ENCODE measurements at places on chromosomes 3 and 15. TPM values are rescaled to one million over a fixed set of nuclear protein-coding genes. Genes with fewer than 3 reads are reported as not detected.
A peak's percentile ranks its signal among the peaks of the same experiment; 100 is the strongest.

DNA sequence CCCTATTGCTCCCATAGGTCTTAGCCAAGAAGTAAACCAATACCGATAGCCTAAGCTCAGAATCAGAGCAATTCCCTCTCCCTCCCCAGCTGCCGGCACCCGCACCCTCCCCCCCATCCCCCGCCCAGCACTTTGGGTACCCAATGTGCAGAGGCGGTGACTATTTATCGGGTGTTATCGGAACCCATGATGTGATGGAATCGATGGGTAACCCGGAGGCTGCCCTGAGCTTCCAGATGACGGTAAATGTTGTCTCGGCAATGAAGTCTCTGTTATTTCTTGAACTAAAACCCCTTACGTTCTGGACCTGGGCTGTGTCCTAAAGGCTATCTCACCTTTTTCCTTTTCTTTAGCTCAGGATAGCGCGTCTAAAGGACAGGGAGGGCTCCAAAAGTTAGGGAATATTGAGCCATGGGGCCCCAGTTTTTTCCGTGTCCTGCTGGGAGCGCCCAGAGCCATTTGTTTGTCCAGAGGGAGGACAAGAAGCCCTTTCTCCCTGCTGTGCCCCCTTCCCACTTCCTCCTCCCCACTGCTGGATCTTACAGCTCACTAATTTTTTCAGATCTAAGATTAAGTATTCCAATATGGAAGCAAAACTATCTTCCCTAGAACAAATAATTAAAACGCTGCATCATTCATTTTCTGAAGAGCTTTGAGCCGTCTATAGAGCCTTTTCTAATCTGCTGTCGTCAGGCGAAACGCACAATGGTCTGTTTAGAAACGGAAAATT, 1.5 kb downstream of the SLITRK3 start:
- DNase-seq, result no peak

The GP9 gene
- total RNA-seq, result 0.49 TPM

The VGLL3 gene
- total RNA-seq, result 53.1 TPM

DNA sequence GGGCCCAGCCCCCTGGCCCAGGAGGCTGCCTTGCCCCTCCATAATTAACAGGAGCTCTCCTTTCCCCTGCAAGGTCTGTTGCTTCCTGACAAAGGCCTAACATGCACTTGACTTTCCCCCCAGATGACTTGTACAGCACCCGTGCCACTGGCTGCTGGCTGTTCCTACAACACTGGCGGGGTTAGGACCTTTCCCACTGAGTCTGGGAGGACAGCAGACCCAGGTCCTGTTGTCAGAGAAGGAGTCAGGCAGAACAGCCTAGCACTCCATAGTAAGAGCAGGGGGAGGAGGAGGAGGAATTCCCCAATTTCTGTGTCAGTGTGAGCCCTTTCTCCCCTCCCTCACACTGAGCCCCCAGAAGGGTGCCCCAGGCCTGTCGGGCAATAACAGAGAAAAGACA, 99.2 kb downstream of the CORO2B start:
- DNase-seq, result no peak

The CRYGS gene
- 0.99 TPM for total RNA-seq

The MYO5C gene
- 8.0 TPM for total RNA-seq

The IL17RD gene
- 18.3 TPM for total RNA-seq

DNA sequence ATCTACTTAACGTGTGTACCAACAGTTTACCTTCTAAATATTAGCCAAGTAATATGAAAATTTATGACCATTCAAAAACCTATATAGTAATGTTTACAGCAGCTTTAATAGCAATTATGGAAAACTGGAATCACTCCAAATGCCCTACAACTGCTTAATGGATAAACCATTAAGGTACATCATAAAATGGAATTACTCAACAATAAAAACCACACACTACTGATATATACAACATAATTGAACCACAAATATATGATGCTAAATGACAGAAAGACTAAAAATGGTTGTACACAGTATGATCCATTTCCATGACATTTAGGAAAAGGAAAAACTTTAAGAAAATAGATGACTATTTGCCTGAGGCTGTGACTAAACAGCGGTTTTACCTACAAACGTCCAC, 467.1 kb upstream of the EPHA6 start:
- no peak for DNase-seq

- no peak for DNase-seq
Measured at GRCh38 chr3:153290268-153291015, 128.4 kb downstream of the RAP2B start.

The SKOR1 gene
- 0.10 TPM for total RNA-seq

DNA sequence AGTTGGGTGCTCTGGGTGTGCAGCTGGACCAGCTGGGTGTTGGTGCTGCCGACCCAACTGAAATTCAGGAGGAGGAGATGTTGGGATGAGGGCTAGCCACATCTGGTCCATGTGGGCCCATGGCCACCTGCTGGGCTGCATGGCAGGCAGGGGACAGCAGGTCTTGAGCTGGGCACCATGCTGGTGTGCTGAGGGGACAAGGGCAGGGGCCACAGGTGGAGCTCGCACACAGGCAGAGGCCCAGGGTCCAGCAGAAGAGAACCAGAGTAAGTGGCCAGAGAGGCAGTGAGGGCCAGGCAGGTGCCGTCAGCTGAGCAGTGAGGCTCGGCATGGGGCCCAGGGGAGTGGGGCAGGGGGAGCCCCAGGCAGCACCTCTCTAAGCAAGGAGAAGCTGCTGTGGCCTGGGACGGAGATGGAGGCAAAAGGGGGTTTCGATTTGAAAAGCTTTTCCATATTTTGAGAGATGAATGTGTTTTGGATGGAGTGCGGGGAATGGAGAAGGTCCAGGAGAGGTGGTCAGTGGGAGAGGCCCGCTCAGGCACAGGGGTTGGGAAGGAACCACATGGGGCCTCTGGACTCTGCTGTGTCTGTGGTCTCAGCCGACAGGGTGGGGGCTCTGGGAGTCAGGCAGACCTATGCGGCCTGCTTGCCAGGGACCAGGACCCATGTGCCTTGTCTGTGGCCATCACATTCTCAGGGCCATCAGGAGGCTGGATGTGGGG, 30.5 kb upstream of the PLXNA1 start:
- DNase-seq, result no peak

DNA sequence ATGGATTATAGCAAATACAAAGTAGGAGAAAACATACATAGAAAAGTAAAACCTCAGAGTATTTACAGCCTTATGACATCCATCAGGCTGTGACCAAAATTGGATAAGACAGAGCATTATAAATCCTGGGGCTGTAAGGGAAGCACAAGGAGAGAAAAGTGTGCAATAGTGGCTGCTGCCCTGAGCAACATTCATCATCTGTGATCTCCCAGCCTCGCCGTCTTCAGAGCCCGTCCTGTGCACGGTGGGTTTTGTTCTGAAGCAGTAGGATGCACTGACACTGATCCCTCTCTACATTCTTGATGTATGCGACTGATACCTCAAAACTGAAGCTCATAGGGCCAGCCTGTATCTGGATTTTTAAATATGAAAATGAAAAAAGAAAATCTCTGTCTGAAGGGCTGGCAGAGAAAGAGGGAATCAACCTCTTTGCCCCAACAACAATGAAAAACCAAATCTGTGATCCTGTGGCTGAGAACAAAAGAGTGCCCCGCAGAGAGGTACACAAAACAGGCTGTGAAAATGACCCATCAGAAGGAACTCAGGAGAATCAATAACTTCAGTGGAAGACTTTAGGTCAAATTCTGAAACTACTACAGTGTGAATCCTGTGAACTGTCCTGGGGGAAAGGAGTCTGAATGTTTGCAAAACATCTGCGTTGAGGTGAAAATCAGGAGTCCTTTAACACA, 8.2 kb upstream of the RTP4 start:
- no peak for DNase-seq

The A4GNT gene
- total RNA-seq, result not detected

The ALS2CL gene
- 21.0 TPM for total RNA-seq

The TM4SF4 gene
- not detected for total RNA-seq

DNA sequence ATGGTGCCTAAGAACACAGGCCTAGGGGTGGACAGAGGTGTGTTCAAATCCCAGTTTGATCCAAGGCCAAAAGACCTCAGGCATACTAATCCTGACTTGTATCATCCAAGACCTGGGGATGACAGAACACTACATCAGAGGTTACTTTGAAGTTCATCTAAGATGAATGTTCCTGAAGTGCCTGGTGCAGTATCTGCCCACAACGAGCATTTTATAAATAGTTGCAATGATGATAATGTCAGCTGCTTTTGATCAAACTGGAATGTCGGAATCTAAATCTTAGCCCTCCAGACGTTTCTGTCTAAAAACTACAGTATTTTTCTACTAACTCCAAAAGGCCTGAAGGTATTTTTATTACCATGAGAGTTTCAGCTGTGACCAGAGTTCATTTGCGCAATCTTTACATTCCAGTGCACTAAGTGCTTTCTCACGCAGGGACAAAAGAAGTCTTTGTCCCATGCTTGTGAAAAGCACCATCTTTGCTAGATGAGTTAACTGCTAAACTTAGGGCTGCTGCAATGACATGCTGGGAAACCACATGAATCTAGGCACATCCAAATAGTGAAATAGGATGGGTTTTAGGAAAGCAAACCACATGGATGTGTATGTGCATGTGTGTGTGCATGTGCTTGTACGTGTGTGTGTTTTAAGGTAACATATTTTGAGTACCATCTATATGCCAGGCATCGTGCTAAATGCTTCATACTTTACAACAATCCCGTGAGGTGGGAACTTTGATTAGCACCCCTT, 18.1 kb downstream of the ANXA2 start:
- peak; percentile 88 for DNase-seq

The GPR27 gene
- total RNA-seq, result 5.2 TPM

DNA sequence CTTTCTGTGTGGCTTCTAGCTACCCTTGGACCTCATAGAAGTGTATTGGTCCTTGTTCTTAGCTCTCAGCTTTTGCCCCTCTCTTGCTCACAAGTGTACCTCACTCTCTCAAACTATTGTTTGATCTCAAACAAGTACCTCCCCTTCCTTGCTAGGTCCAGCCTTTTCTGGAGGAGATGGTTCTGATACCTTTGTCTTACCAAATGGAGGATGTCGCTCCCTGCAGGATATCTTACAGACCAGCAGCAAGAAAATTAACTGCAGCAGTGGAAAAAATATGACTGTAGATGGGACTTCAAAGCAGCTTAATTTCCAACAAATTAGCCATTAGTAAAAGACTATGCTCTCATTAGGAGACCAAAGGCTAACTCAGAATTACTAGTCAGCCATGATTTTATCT, 388.1 kb upstream of the ROBO2 start:
- DNase-seq, result no peak

The LMAN1L gene
- 0.20 TPM for total RNA-seq

DNA sequence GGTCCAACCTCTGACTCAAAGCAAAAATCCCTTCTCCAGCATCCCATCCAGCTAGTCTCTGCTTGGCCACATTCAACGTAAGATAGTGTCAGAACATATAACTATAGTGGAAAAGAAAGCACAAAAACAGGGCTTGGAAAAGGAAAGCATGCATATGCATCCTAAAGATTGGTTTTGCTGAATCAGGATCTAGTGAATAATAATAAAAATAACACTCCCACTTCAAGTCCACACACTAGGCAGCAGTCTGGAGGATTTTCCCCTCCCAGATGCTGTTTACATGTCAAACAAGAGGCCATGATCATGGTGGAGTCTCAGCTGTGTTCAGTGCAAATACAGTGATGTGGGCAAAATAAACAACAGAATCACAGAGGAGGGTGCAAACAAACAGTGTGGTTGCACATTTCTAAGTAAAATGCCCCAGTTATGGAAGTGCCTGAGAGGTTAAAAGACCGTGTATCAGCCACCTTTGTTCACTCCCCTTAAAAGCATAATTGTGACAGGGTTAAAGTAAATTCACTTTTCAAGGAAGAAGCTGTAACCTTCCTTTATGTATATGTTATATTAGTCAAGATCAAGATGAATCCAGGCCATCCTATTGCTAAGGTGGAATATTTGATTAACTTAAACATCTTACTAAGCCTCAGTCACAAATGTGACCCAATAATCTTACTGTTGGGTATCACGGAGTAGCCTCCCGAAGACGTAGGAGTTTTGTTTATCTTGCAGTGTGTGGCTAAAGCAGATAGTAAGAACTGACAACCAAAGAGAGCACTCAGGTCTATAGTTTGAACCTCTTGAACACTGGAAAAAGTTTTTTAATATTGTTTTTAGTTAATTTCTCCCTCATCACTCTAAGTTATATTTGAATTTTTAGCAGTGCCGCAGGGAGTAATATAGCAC, 424.5 kb downstream of the SOX2 start:
- DNase-seq, result no peak

GRCh38 chr3:119289404-119289770, 4.8 kb upstream of the ARHGAP31 start:
- no peak for DNase-seq

- no peak for DNase-seq
Measured at GRCh38 chr3:126711121-126711760, 7.2 kb downstream of the CHCHD6 start.

The GXYLT2 gene
- 65.3 TPM for total RNA-seq

- DNase-seq, result no peak
Measured at GRCh38 chr3:6262010-6262409, 598.9 kb upstream of the GRM7 start.

- no peak for DNase-seq
Measured at GRCh38 chr3:155667988-155668387, 76.9 kb downstream of the PLCH1 start.

The NR2E3 gene
- 0.79 TPM for total RNA-seq

DNA sequence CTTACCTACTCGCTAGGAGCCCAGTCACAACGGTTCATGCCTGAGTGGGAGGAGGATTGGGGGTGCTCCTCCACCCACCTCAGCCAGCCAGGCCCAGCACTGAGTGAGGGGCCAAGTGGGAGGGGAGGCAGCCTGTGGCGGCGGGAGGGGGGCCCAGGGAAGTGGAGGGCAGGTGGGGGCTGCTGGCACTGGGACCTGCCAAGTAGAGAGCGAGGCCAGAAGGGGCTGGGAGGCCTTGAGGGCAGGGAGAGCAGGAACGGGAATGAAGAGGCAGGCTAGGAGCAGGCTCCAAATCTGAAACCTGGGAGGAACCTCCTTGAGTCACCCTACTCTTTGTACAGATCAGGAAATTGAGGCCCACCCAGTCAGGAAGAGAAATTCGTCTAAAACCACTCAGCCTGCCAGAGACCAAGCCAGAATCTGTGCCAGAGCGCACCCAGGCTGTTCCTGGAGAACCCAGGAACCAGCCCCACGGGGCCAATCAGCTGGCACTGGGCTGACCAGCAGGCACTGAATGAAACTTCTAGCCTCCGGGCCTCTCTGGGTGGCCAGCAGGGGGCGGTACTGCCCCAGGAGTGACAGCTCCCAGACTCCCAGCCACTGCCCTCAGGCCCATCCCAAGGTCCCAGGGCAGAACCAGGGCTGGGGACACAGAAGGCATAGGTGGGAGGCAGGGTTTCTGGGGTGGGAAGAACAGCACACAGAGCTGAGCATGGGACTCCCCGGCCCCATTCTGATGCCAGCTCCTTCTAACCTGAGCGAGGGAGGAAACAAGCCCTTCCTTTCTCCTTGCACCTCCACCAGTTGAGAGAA, 14.8 kb upstream of the CYP11A1 start:
- no peak for DNase-seq

DNA sequence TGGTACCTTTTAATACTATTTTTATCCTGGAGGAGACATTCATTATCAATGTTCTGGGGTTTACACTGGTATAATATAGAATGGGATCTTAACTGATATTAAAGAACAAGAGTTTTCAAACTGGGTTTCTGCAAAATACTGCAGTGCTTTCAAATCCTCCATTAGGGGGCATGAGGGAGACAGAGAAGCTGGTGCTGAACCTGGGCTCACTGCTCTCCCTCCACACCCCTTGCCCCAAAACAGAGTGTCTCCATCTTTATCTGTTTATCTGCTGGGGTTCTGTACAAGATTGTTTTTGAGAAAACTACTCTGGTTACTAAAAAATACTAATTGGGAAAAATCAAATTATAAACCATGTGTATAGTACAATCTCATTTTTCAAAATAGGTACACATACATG, 41.7 kb downstream of the CADPS start:
- no peak for DNase-seq

GRCh38 chr3:150798122-150798618, 35.2 kb upstream of the SIAH2 start:
- no peak for DNase-seq

Data from skin of body (tissue), 3 donors.